Left renal cortex interstitium (tissue), 4 donors: ENCODE measurements at places on chromosomes 13 and 19.

- no peak for DNase-seq
Observed at GRCh38 chr13:23600100-23600499, 29.9 kb downstream of the TNFRSF19 start.

GRCh38 chr13:64057372-64058020, 2641.8 kb upstream of the PCDH20 start:
- no peak for DNase-seq

DNA sequence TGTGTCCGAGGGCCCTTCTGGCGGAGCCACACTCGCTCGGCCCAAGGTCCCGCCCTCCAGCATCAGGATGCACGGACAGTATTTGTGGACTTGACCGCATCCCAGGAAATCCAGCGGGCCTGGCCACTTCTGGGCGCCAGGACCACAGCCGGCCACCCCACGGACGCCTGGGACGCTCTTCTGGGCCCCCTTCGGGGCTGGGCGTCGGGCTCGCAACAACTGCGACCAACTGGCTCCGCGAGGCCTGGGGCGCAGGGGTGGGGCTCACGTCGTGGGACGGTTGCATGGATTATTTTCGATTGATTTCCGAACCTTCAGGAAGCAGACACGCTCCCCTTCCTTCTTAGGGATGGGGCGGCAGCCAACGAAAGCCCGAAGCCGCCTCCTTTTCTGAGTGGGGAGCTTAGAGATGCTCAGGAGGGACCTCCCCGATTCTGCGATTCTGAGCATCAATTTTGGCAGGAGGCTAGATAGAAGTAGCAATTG, 521 bp upstream of the NUP58 start:
- DNase-seq = no peak

- DNase-seq = no peak
Observed at GRCh38 chr13:32205431-32206096, 109.6 kb downstream of the ZAR1L start.

DNA sequence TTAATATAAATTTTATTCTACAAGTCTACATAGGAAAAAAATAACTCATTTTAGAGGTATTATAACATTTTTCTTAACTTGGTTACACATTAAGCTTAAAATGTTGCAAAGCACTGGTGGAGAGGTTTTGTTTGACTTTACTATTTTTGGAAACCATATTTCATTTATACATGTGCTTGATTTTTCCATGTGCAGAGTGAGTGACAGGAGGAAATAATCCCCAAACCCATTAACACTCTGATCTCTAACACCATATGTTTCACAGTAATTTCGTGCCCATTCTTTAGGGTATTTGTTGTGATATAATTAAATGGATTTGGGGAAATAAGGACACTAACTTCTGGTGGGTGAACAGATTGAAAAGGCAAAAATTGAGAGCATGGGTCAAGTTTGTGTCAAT, 2124.4 kb upstream of the PCDH20 start:
- no peak for DNase-seq

DNA sequence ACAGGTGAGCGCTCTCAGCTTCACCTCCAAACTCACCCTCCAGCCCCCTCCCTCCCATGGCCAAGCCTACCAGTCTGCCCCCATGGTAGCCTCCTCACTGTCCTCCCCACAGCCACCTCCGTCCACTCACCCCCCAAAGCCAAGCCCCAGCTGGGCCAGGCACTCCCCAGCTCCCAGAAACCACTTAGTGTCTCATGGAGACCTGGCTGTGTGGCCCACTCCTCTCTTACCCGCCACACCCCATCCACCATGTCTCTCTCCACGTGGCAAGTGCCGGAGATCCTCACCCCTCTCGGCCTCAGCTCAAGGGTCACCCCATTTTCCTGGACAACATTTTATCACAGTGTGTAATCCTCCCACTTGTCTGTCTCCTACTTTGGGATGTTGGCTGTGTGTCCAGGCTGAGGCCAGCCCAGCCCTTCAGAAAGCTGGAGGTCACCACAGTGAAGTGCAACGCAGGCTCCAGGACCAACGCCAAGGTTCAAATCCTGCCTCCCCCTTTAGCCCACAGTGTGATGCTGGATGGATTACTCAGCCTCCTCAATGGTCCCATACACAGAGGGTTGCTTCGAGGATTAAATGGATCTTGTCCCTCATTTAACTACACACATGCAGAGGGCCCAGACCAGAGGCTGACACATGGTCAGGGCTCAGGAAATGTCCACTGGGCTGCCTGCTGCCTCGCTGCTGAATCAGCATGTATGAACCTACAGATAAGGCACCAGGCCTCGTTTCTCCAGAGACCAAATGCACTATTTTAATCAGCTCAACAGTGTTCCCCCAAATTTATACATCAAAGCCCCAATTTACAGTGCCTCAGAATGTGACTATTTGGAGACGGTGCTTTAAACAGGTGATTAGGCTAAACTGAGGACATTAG, 71.3 kb downstream of the CEBPG start:
- DNase-seq = no peak

DNA sequence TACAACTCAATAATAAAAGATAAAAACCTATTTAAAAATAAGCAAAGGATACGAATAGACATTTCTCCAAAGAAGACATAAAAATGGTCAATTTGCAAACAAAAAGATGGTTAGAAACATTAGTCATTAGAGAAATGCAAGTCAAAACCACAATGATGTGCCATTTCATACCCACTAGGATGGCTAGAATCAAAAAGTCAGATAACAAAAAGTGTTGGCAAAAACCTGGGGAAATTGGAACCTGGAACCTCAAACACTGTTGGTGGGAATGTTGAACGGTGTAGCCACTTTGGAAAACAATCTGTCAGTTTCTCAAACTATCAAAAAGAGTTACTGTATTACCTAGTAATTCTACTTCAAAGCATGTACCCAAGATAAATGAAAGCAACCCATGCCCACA, 26.5 kb upstream of the ZNF30 start:
- no peak for DNase-seq

- DNase-seq = no peak
Observed at GRCh38 chr19:19538785-19539166, 711 bp downstream of the CILP2 start.

GRCh38 chr13:32135056-32135390, 103.4 kb downstream of the FRY start:
- no peak for DNase-seq

DNA sequence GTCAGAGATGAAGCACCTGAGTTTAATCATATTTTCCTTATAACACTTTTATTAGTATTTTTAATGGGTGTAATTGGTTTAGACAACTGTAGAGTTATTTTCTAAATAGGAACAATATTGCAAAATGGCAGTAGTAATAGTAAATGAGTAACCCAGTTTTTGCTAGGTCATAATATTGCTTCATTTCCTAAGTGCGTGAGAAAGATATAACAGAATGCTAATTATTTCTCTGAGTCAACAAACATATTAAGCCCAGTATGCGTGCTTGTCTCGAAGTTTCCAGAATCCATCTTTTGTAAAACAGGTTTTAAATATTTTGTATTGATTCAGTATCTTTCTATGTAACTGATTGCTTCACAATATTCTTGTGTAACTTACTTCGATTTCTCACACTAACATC, 315.3 kb downstream of the MYO16 start:
- no peak for DNase-seq

DNA sequence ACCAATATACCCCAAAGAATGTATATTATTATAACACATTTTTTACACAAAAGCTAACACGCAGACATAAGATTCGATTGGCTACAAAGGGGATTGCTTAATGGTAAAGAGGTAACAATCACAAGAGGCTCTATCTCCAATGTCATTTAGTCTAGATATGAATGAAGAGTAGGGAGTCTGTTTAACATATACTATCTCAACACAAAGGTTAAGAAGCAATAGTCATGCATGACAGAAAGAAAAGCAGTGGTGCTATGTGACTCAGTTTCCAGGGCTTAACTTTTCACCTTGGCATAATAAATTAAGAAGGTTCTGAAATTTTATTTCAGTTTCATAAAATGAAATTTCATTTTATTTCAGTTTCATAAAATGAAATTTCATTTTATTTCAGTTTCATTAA, 33.3 kb downstream of the UFM1 start:
- DNase-seq = no peak

- no peak for DNase-seq
Observed at GRCh38 chr13:34587576-34587975, 354.5 kb upstream of the NBEA start.

- DNase-seq = no peak
Observed at GRCh38 chr19:958967-959855, 24.9 kb upstream of the WDR18 start.

GRCh38 chr19:42488783-42489521, 39.3 kb downstream of the CEACAM1 start:
- no peak for DNase-seq
